Psoas muscle (tissue), 8 donors: ENCODE measurements at places on chromosomes 16 and 17. TPM values are rescaled to one million over a fixed set of nuclear protein-coding genes. Genes with fewer than 3 reads are reported as not detected.

Gene CCDC154
- 1.5 TPM for total RNA-seq

Gene TOX3
- not detected for total RNA-seq

Gene GLIS2
- 2.6 TPM for total RNA-seq

Gene LITAFD
- total RNA-seq, result not detected

Gene CA5A
- not detected for total RNA-seq

Gene PDILT
- not detected for total RNA-seq

Gene GRAPL
- total RNA-seq, result not detected

Gene FA2H
- total RNA-seq, result not detected

Gene KLHL11
- total RNA-seq, result 2.1 TPM

Gene ITGAD
- total RNA-seq, result not detected

Gene WFIKKN1
- 0.30 TPM for total RNA-seq

Gene LRRC75A
- total RNA-seq, result 0.27 TPM

Gene CCNF
- total RNA-seq, result 1.2 TPM
